ENCODE measurements at places on chromosomes 4 and X. TPM values are rescaled to one million over a fixed set of nuclear protein-coding genes. Genes with fewer than 3 reads are reported as not detected.

- DNase-seq, result no peak
Observed at GRCh38 chr4:45472490-45472889, 651.4 kb downstream of the GABRG1 start.

PABPC1L2A gene
- not detected for total RNA-seq

- DNase-seq, result peak; percentile 39
Observed at GRCh38 chr4:150079081-150079581, 886 bp downstream of the DCLK2 start.

SMIM10L2A gene
- not detected for total RNA-seq

FATE1 gene
- total RNA-seq, result not detected

DNA sequence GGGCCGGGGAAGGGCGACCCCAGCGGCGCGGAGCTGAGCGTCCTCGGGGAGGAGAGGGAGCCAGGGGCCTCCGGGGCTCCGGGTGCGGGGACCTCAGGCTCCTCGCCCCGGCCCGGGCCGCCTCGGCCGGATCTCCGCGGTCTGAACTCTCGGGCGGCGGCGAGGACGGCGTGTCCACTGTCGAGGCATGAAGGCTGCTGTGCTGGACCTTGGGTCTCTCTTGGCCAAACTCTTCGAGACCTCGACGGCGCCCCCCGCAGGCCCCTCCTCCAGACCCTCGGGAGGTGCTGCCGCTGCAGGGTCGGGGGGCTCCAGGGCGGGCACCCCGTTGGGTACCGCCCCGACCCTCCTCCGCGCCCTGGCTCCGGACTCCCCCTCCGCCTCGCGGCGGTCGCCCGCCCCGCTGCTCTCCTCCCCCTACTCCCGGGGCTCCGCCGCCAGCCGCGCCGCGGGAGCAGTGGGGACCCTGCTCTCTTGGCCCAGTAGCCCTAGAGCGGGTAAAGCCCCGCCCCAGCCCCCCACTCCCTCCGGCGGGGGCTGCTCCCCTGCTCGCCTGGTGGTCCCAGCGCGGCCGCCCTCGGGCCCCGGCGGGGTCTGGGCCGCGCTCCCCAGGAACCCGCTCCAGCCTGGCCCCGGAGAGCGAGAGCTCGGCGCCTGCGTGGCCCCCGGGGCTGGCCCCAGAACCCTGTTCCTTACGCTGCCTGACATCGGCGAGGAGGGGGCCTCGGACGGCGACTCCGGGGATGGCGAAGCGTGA is 564 bp downstream of the FAM149A start:
- DNase-seq, result peak; percentile 58

DNA sequence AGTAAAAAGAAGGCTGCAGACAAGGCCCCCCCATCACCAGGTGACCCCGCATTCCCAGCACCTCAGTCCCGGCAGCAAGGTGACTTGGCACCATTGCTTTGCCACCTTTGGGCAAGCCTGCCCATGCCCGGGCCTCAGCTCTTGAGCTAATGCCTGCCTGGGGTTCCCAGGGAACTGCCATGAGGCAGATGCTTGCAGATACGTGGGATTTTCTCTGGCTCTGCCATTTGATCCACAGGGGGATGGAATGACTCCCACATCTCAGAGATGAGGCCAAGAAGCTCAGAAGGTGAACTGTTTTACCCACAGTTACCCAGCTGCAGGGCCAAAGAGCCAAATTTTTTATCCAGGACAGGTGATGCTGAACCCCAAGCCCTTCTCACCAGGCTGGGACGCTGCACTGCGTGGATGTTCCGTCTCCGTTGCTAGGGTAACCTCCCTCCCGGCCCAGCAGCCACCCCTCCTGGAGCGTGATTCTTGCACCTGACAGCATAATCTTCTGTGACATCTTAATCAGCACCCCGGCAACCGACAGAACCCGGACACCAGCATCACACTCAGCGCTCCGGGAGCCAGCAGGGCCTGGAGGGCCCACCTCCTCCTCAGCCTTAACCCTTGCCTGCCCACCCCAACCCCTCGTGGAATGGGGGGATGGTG is 15.7 kb upstream of the MSX1 start:
- DNase-seq, result no peak

- no peak for DNase-seq
Observed at GRCh38 chr4:180625653-180626052, 1617.5 kb upstream of the TENM3 start.

DNA sequence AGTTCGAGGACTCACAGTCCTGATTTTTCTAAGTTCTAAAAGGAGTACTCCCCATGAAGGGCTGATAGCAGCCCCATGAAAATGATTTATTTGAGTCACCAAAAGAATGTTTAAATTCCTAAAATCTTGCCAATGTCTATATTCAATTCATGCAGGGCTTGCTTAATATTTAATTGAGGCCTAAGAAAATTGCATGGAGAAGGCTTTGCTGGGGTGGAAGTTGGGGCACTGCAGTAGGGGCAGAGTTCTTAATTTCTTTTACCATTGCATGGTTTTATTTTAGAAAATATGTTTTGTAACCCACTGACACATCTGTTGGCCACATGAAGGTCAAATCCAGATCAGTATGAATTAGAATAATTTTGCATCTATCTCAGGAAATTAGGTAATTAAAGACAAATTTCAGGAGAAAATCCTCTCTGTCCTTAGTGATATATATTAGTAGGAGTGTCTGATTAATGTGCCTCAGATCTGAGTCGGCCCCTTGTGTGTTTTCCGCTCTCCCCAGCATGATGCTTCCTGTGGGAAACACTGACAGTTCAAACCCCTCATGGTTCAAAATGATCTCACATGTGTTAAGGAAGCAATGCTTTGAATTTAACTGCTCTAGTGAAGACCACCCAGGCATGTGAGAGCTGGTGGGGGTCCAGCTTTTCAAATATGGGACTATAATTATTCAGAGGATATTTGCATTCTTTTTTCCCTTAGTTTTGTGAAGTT is 54.0 kb upstream of the EGFL6 start:
- DNase-seq, result no peak

GRCh38 chr4:25727711-25728493 is 72.3 kb downstream of the SLC34A2 start:
- no peak for DNase-seq

DNA sequence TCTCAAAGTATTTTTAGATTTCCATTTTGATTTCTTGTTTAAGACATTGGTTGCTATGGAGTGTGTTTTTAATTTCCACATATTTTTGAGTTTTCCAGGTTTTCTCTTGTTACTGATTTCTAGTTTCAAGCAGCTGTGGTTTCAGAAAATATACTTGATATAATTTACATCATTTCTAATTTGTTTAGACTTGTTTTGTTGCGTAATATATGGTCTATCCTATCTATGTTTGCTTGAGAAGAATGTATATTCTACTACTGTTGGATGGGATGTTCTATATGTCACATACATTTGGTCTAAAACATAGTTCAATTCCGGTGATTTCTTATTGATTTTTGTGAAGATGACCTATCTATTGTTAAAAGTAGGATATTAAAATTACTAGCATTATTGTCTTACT is 170.5 kb upstream of the EMCN start:
- no peak for DNase-seq

DNA sequence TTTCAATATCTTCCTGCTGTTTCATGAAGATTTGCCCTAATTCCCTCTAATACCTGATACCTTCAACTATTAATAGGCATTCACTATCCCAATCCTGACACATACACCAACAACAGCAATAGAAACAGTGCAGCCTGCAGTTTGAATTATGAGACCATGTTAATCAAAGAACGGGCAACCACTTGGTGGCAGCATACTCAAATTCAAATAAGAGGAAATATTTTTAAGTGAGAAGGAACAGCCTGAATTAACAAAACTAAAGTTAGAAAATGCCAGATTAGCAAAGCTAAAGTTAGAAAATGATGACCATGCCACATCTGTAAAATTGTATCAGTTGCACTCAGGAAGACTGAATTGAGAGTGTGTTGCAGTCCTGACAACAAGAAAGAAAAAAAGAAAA is 204.9 kb downstream of the SMARCA1 start:
- DNase-seq, result no peak

DNA sequence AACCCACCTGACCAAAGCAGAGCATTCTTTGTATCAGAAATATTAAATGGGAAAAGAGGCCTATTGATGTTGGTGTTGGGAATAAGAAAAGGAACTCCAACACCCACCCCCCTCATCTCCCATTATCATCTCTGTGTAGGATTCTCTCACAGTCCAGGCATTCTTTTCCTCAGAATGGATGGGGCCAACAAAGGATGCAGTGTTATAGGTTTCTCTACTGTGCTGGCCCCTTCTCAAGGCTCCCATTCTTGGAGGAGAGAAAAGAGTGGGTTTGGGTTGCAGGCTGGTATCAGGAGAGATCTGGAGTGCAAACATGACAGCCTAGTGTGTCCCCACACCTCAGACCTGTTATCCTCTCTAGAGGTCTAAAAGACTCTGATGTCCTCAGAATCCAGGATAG is 59.6 kb downstream of the UGT8 start:
- no peak for DNase-seq

DNA sequence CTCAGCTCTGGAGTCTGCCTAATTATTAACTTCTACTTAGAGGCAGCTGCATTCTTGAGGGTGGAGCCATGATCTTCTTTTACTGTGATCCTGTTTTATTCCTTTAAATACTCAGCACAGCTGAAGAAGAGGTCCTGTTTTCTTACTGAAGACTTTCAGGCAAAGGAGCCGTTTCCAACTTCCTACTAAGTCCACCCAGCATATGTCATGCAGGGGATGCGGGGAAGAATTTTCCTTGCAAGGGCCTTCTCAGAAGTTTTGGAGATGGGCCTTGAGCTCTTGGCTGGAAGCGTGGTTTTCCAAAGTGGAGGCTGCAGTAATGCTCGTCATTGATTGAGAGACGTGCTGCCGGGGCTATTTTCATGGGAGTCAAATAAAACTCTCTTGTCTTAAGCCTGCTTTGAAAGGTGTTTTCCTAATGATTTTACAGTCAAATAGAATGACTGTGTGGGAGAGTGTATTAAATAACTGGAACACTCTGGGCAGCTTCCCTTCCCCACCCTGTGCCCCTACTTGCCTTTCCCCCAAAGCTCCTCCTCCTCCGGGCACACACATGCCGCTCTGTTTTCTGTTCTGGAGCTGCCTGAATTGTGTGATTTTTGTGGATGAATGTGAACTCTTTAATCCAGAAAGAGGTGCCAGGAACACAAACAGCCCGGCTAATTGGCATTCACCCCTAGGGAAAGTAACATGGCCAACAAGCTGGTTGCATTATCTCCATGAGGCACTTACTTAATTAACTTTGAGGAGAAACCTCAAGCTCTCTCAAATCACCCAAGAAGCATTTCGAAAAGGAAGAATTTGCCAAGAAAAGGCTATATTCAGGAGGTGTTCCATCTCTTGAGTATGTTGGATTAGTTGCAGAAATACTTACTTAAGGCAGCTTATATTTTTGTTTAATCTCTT is 28.1 kb downstream of the FGF2 start:
- no peak for DNase-seq

- DNase-seq, result no peak
Observed at GRCh38 chrX:154322890-154323289, 27.3 kb downstream of the TKTL1 start.

GRCh38 chr4:101782546-101782945 is 8.0 kb upstream of the BANK1 start:
- no peak for DNase-seq

GRCh38 chrX:40083120-40083978 is 14.4 kb downstream of the BCOR start:
- DNase-seq, result peak; percentile 58

SORBS2 gene
- total RNA-seq, result 15.8 TPM

PASD1 gene
- total RNA-seq, result not detected

GRCh38 chr4:91471280-91471679 is 832.5 kb upstream of the GRID2 start:
- DNase-seq, result peak; percentile 12

GPR82 gene
- total RNA-seq, result 0.40 TPM

C4orf33 gene
- 14.9 TPM for total RNA-seq

- no peak for DNase-seq
Observed at GRCh38 chr4:55082756-55083155, 42.6 kb downstream of the KDR start.

ASB12 gene
- total RNA-seq, result not detected

HTR2C gene
- total RNA-seq, result not detected

MAOB gene
- total RNA-seq, result 79.0 TPM

DNA sequence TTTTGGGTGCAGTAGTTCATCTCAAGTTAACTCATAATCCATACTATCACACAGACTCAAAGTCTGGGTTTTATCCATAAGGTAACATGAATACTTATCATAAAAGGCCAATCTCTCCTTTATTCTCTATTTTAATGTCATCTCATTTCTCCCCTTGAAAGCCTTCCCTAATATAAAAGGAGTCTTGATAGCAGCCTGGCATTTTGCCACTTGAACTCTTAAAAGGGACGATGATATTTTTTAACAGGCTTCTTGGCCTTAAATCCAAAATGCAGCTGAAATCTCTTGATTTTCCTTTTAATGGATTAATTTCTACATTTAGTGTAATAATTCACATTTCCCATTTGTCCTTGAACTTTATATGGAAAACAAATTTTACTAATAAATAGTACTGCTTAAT is 8.4 kb upstream of the JCHAIN start:
- no peak for DNase-seq

- DNase-seq, result no peak
Observed at GRCh38 chr4:186651624-186652023, 72.0 kb downstream of the FAT1 start.

- DNase-seq, result no peak
Observed at GRCh38 chr4:145851511-145852201, 87.0 kb downstream of the ZNF827 start.

SYTL4 gene
- total RNA-seq, result 17.7 TPM

SAGE1 gene
- total RNA-seq, result not detected

- DNase-seq, result no peak
Observed at GRCh38 chr4:152356428-152357034, 179.4 kb downstream of the FBXW7 start.

ABLIM2 gene
- 12.4 TPM for total RNA-seq

CFAP47 gene
- total RNA-seq, result not detected

DNA sequence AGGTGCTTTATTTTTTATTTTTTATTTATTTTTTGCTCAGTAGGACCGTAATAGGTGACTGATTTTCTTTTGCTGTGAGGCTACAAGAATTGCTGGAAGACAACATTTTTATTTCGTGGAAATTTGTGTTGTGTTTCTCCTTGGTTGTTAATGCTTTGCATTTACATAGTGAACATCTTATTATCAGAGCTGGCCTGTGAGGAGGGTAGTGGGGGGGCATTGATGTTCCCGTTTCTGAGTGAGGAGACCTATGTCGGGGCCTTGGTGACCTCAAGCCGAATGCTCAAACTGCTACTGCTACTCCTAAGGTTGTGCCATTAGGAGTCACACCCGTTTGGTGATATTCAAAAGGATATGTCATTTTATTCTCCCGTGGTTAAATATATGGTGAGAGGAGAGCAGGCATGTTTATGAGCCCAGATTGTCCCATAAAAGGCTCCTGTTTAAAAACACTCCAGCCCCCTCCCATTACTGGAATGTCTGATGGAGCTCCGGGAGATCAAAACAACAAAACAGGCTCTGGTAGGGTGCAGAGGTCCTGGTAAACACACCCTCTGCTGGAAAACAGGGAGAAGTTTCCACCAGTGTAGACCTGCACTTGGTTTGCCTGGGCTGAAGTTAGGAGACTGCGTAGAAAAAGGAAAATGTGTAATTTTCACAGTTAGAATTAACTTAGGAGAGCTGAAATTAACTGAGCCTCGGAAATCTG is 5.6 kb downstream of the PDGFRA start:
- no peak for DNase-seq

GRCh38 chr4:913280-913618 is 18.9 kb downstream of the GAK start:
- peak; percentile 29 for DNase-seq

- no peak for DNase-seq
Observed at GRCh38 chr4:7932287-7932686, 7.4 kb downstream of the AFAP1 start.

All from Peyer's patch (tissue), 4 donors.